IPS DF 6.9 (cell line): ENCODE measurements at places on chromosomes 13 and 19.

DNA sequence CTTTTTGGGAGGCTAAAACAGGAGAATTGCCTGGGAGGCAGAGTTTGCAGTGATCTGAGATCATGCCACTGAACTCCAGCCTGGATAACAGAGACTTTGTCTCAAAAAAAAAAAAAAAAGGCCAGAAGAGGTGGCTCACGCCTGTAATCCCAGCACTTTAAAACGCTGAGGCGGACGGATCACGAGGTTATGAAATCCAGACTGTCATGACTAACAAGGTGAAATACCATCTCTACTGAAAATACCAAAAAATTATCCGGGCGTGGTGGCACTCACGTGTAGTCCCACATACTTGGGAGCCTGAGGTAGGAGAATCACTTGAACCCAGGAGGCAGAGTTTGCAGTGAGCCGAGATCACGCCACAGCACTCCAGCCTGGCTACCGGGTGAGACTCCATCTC, 39.9 kb downstream of the ZNF611 start:
- no peak overlapping the region for H3K4me3 ChIP-seq
- H3K36me3 ChIP-seq: no peaks in the 10 kb centered on the region
- H3K27me3 ChIP-seq: no peaks in the 10 kb centered on the region; the same call in 1 of the 2 replicates
- H3K4me1 ChIP-seq: no peaks in the 10 kb centered on the region
- H3K27ac ChIP-seq: no peak overlapping the region

GRCh38 chr19:32677657-32678056, 2.0 kb downstream of the RGS9BP start:
- DNase-seq: no peak
- H3K27ac ChIP-seq: no peak overlapping the region
- H3K27me3 ChIP-seq: peaks cover 19% of the 10 kb centered on the region
- no peaks in the 10 kb centered on the region; the same call in 1 of the 2 replicates for H3K36me3 ChIP-seq

GRCh38 chr19:38162094-38162493, 61.9 kb downstream of the DPF1 start:
- H3K27me3 ChIP-seq: no peaks in the 10 kb centered on the region
- H3K4me1 ChIP-seq: no peaks in the 10 kb centered on the region
- peaks cover 20% of the 10 kb centered on the region for H3K36me3 ChIP-seq
- H3K27ac ChIP-seq: no peak overlapping the region
- DNase-seq: no peak

GRCh38 chr19:43562698-43563241, 12.6 kb downstream of the XRCC1 start:
- H3K4me3 ChIP-seq: no peak overlapping the region
- no peak for DNase-seq
- no peak overlapping the region for H3K27ac ChIP-seq
- no peaks in the 10 kb centered on the region for H3K27me3 ChIP-seq
- H3K4me1 ChIP-seq: no peaks in the 10 kb centered on the region

DNA sequence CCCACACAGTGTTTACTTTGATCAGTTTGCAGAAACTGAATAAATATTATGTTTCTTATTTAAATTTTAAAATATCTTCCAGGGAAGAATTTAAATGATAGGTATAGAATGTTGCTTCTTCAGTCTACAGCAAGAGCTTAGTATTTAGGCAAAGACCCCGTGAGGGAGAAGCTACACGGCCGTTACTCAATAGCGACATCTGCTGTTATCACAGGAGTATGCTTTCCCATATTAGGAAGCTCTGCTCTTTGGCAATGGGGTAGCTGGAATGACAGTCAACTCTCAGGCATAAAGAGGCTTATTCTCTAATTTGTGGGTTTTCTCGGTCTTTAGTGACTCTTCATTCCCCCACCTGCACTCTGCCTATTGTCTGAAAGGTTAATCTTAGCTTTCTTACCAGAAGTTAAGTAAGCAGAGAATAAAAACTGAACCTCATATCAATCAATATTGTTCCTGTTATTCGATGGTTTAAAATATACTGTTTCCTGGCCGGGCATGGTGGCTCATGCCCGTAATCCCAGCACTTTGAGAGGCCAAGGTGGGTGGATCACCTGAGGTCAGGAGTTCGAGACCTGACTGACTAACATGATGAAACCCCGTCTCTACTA, 13.2 kb upstream of the LHFPL6 start:
- no peaks in the 10 kb centered on the region for H3K27me3 ChIP-seq
- H3K27ac ChIP-seq: no peak overlapping the region
- no peaks in the 10 kb centered on the region for H3K4me1 ChIP-seq
- peak; percentile 76 for DNase-seq
- no peaks in the 10 kb centered on the region for H3K36me3 ChIP-seq

DNA sequence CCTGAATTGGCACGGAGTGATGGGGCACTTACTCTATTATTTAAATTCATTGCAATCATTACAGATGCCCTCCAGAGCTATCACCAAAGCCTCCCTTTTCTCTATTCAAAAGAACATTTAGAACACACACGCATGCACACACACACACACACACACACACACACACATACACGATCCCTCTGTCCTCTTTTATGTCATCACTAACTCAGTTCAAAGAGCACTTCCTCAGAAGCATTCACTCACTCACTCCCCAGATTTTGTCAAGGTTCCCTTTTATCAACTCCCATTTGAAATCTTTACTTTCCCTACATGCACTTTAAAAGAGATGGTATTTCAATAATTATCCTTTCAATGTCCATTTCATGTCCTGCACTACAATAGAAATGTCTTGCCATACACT, 22.4 kb upstream of the IGFL4 start:
- H3K27me3 ChIP-seq: peaks cover 1% of the 10 kb centered on the region; the same call in 1 of the 2 replicates
- H3K4me1 ChIP-seq: no peaks in the 10 kb centered on the region
- H3K36me3 ChIP-seq: no peaks in the 10 kb centered on the region
- no peak overlapping the region for H3K4me3 ChIP-seq
- no peak overlapping the region for H3K27ac ChIP-seq

- no peak overlapping the region for H3K4me3 ChIP-seq
- no peaks in the 10 kb centered on the region for H3K36me3 ChIP-seq
- no peak overlapping the region for H3K27ac ChIP-seq
- no peak for DNase-seq
- H3K4me1 ChIP-seq: no peaks in the 10 kb centered on the region
Observed at GRCh38 chr13:103192511-103193135, 126.4 kb upstream of the SLC10A2 start.

GRCh38 chr13:95557013-95557412, 4.5 kb downstream of the CLDN10 start:
- DNase-seq: no peak
- H3K27ac ChIP-seq: no peak overlapping the region
- H3K4me1 ChIP-seq: peaks cover under 1% of the 10 kb centered on the region; the same call in 1 of the 2 replicates
- no peaks in the 10 kb centered on the region for H3K36me3 ChIP-seq
- H3K4me3 ChIP-seq: no peak overlapping the region

DNA sequence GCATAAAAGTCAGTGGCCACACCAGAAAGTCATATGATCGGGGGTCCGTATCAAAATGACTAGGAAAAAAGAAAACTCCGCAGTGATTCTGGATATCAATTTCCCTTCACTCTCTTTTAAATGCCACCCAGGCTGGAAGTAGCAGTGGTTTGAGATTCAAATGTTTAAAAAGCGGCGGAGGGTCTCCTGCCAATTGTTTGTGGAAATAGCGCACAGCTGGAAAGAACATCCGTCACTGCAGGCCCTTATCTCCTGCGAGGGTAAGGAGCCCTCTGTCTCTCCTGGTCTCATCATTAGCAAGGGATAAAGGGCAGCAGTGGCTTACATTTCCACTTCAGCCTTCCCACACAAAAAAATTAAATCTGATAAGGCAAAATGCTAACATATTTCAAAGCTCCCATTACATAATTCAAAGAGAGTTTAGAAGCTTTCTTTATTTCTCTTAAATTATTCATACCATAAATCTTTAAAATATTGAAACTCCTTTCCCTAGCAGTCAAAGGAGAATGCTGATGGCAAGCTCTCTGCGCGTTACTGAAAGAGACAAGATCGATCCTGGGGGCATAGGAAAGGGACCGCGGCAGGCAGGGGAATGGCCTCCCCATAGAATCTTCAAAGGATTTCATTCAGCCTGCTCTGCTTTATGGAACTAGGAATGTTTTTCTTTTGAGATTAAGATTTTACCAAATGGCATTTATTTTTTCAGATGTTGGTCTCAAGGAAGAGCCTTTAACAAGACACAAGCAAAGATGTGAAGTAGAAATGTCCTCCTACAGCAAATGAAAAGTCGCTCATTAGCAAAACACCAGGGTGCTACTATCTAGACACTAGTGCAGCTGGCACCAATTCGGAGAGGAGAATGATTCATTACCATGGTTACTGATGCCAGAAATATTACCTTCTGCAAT, 35.0 kb downstream of the AMER2 start:
- no peak for DNase-seq
- H3K27ac ChIP-seq: peak overlapping the region; percentile 36
- H3K4me1 ChIP-seq: peaks cover 5% of the 10 kb centered on the region; the same call in 1 of the 2 replicates

DNA sequence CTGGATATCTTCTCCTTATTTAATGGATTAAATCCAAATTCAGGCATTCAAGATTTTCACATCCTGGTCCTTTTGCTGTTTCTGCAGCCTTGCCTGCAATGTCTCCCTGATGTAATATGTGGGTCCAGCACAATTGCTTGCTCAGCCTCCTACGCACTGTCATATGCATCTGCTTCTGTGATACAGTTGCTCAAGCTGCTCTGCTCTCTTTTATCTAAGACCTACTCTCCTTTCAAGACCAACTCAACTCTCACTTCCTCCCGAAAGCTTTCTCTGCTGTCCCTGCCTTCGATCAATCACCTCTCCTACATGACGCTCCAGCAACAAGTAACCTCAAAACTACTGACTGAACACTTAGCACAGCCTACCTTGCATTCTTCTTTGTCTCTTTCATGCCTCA, 138.2 kb downstream of the DCLK1 start:
- no peak for DNase-seq
- H3K4me3 ChIP-seq: no peak overlapping the region
- peaks cover 6% of the 10 kb centered on the region for H3K4me1 ChIP-seq
- no peak overlapping the region for H3K27ac ChIP-seq
- H3K36me3 ChIP-seq: no peaks in the 10 kb centered on the region

DNA sequence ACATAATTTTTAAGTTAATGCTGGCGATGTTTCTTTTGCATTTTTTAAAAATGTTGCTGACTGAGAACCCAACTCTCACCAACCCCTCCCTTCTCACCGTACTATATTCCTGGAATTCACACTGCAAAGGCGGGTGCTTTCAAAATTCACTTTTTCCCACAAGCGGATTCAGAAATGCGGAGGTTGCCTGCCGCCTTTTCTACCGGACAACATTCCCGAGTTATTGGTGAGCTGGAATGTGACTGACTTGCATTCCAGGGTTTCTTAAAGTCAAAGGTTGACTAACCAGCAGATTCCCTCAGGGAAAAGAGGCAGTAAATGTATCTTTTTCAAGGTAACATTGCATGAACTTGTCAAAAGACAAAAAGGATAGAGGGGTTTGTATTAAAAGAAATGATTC, 113.3 kb downstream of the RAB20 start:
- no peak overlapping the region for H3K4me3 ChIP-seq
- DNase-seq: no peak
- H3K4me1 ChIP-seq: no peaks in the 10 kb centered on the region
- no peaks in the 10 kb centered on the region for H3K36me3 ChIP-seq

- no peak for DNase-seq
- peaks cover 7% of the 10 kb centered on the region for H3K4me1 ChIP-seq
- no peak overlapping the region for H3K27ac ChIP-seq
Observed at GRCh38 chr13:40273253-40274025, 393.0 kb downstream of the FOXO1 start.

DNA sequence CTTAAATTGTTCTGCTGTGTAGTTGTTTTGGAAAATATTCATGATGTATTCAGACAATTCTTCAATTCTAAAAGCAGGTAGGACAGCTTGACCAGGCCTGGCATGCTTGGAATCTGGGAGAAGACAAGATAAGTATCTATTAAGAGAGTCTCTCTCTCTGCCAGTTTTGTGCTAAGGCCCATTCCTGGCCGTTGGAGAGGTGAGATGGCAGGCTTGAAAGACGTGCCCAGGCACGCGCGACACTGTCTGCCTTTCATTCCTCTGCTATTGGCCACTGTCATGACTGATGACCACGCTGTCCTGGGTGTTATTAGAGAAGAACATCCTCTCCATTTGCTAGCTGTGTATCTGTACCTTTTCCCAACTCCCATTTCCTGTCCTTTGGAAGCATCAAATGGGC, 90.3 kb downstream of the LHFPL6 start:
- no peaks in the 10 kb centered on the region for H3K4me1 ChIP-seq
- H3K4me3 ChIP-seq: no peak overlapping the region
- no peak for DNase-seq

GRCh38 chr19:10009714-10010224, 535 bp downstream of the COL5A3 start:
- peaks cover 4% of the 10 kb centered on the region for H3K4me1 ChIP-seq
- no peaks in the 10 kb centered on the region for H3K36me3 ChIP-seq
- DNase-seq: no peak
- no peak overlapping the region for H3K27ac ChIP-seq
- no peak overlapping the region for H3K4me3 ChIP-seq

GRCh38 chr13:101978552-101979315, 423.1 kb downstream of the FGF14 start:
- H3K36me3 ChIP-seq: no peaks in the 10 kb centered on the region
- no peaks in the 10 kb centered on the region for H3K27me3 ChIP-seq
- no peak overlapping the region for H3K27ac ChIP-seq
- DNase-seq: no peak

DNA sequence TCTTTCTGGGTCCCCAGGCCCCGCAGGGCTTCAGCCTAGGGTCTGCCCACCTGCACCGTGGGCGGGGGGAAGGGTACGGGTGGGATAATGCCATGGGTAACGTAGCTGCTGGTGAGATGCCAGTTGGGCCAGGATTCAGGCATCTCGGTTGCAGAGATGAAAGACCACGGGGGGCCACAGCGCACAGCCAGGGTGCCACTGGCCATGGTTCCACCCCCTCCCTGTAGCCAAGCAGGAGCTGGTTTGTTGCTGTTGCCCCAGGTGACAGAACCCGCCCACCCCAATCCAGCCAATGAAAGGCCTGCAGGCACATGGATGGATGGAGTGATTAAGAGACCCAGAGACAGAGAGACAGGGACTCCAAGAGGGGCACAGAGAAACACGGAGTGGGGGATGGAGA, 1.0 kb upstream of the CGB7 start:
- H3K27me3 ChIP-seq: peaks cover 13% of the 10 kb centered on the region; the same call in 1 of the 2 replicates
- H3K36me3 ChIP-seq: no peaks in the 10 kb centered on the region
- H3K27ac ChIP-seq: no peak overlapping the region
- peaks cover 2% of the 10 kb centered on the region for H3K4me1 ChIP-seq
- H3K4me3 ChIP-seq: no peak overlapping the region

GRCh38 chr13:112741835-112742570, 52.2 kb downstream of the ATP11A start:
- no peaks in the 10 kb centered on the region for H3K36me3 ChIP-seq
- no peak overlapping the region for H3K27ac ChIP-seq
- H3K4me3 ChIP-seq: no peak overlapping the region
- DNase-seq: no peak
- H3K4me1 ChIP-seq: peaks cover 5% of the 10 kb centered on the region; the same call in 1 of the 2 replicates

GRCh38 chr19:46926170-46927071, 65.6 kb downstream of the ARHGAP35 start:
- H3K4me3 ChIP-seq: no peak overlapping the region
- no peaks in the 10 kb centered on the region for H3K4me1 ChIP-seq
- no peaks in the 10 kb centered on the region; the same call in 1 of the 2 replicates for H3K36me3 ChIP-seq
